ENCODE measurements at places on chromosomes 2 and 18.

GRCh38 chr2:18444806-18445205, 115.6 kb downstream of the RDH14 start:
- DNase-seq = no peak

GRCh38 chr2:209463226-209463625, 39.4 kb downstream of the MAP2 start:
- no peak for DNase-seq

DNA sequence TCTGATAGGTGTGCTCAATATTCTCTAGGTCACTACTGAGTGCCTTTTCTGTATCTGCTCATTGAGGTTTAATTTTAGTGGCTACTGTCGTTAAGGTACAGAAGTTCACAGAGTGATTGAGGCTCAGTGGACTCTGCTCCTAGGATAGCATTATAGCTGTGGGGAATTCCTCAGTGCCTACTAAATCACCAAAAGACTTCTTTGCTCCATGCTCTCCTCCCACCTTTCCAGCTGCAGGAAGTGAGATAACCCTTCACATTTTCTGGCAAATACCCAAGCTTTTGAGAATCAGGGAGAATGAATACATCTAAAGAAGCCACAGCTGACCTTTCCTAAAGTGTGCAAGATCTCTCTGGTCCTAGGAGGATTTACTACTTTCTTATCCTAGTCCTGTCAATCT, 95.2 kb upstream of the FSIP2 start:
- DNase-seq = no peak

DNA sequence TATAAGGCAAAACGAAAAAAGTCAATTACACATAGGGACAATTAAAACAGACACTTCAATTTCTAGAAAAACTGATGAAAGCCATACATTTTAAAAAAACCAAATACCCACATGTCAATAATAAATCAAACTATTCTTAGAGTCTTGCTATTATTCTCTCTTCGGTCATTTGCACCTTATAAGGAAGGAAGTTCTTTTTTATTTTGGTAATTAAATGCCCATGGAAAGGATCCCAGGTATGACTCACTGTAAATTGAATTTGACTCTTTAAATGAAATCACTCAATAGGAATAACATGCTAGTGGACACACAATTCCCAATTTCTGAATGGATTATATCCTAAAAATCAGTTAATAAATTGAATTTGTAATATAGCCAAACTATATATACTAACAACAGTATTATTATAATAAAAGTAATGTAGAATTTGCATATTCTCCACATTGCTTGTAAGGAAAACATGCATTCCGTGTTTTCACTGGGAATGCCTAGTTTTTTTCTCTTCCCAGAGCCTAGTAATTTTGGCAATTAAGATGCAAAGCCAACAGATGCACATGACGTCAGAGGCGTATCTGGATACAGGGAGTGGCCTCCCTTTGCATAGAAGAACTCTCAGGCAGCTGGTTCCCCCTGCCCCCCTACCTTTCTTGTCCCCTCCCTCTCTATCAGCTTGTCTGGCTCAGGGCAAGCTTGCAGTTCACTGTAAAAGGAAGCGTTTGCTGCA, 153.5 kb upstream of the PGAP1 start:
- no peak for DNase-seq

- DNase-seq = no peak
Observed at GRCh38 chr18:9860682-9861081, 25.1 kb upstream of the TXNDC2 start.

GRCh38 chr2:202495230-202495604, 119.1 kb downstream of the BMPR2 start:
- DNase-seq = no peak

DNA sequence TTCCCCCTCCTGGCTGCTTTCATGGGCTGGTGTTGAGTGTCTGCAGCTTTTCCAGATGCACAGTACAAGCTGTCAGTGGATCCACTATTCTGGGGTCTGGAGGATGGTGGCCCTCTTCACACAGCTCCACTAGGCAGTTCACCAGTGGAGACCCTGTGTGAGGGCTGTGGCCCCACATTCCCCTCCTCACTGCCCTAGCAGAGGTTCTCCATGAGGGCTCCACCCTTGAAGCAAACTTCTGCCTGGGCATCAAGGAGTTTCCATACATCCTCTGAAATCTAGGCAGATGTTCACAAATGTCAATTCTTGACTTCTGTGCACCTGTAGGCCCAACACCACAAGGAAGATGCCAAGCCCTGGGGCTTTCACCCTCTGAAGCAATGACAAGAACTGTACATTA, 1386.2 kb upstream of the ACVR2A start:
- DNase-seq = no peak

GRCh38 chr2:33216508-33217182, 259.8 kb upstream of the RASGRP3 start:
- no peak for DNase-seq

DNA sequence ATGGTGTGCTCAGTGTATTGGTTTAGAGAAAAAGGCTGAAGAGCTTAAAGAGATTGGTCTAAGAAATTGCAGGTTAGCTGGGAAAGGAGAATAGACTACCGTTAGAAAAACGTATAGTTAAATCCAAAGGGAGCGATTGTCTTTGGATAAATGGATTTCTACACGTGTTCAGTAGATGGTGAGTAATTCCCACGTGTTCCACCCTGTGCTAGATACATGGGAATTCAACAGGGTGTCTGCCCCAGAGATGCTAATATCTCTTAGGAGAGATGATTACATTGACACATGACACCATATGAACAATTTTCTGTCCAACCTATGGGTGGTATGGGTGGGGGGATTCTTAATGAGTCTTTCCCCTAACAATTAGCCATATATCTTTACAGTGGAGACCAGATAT, 99.8 kb downstream of the TDRD15 start:
- no peak for DNase-seq

GRCh38 chr2:85131116-85131515, 2.1 kb upstream of the TCF7L1 start:
- DNase-seq = no peak

DNA sequence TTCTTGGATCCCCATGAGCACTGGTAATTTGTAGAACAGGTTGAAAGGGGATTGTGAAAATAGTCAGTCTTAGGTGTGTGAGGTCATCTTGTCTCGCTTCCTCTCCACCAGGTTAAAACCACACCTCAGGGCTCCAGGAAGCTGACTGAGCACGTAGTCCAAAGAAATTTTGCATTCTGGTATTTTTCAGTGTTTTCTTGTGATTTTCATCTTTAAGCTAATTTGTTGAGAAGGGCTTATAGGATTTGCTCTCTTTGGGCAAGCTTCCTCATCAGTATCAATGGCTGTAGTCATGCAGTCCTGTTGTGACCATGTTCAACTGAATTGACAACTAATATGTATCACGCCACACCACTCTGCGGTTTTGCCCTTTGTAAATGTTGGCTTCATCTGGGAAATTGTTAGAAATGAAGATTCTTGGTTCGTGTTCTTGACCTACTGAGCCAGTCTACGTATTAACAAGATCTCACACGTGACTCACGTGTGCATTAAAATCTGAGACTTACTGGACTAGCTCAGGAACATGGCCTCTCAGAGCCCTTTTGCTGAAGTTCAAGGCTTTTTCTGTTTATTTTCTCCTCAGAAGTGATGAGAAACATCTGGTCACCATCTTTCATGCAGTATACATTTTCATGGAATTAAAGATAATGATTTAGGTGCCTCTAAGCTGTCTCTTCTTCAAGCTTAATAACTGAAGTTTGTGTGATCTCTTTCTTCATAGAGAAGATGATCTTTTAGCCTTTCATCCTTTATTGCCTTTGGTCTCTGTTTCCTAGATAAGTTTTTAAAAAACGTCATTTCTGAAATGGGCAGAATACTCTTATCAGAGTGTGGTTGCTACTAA, 32.8 kb downstream of the FMNL2 start:
- no peak for DNase-seq

DNA sequence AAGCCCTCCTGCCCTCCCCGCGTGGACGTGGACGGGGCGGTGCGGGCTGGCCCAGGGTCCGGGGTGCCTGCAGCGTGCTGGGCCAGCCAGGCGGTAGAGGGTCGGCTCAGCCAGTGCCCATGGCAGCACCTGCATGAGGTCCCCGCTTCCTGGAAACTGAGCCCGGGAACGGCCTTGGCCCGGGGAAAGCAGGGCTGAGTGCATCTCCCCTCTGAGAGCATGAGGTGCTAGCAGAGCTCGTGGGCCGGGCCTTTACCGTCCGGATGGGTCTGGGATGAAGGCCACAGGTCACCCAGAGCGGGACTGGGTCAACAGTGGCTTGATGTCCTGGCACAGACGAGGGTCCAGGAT, 39.8 kb downstream of the TSHZ1 start:
- DNase-seq = no peak

- no peak for DNase-seq
Observed at GRCh38 chr2:62964050-62964449, 86.6 kb upstream of the OTX1 start.

- DNase-seq = no peak
Observed at GRCh38 chr2:164069540-164069939, 333.7 kb upstream of the FIGN start.

DNA sequence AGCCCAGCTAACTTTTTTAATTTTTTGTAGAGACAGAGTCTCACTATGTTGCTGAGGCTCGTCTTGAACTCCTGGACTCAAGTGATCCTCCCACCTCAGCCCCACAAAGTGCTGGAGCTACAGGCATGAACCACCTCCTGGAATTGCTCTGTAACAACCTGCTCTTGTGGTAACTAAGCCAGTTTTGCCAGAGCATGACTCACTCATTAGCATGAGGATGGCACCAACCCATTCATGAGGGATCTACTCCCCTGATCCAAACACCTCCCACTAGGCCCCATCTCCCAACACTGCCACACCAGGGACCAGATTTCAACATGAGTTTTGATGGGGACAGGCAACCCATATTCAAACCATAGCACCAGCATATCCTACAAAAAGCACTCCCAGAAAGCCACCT, 348.9 kb upstream of the RAB12 start:
- no peak for DNase-seq

GRCh38 chr2:217415316-217415715, 555.5 kb upstream of the TNP1 start:
- no peak for DNase-seq

GRCh38 chr2:213740453-213740852, 456.2 kb downstream of the SPAG16 start:
- DNase-seq = no peak

- no peak for DNase-seq
Observed at GRCh38 chr2:222823183-222823930, 37.5 kb upstream of the ACSL3 start.

DNA sequence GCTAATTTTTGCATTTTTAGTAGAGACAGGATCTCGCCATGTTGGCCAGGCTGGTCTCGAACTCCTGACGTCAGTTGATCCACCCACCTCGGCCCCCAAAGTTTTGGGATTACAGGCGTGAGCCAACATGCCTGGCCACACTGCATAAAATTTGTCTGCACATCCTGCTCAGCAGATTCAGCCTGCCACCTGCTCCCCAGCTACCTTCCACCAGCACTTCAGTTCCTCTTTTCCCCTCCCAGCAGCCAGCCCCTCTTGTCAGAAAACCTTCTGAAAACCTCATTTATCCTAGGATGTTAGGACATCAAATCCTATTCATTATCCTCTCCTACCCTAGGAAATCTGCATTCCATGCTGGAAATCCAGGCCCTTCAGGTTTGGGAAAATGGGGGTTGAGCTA, 99.4 kb upstream of the STPG4 start:
- no peak for DNase-seq

DNA sequence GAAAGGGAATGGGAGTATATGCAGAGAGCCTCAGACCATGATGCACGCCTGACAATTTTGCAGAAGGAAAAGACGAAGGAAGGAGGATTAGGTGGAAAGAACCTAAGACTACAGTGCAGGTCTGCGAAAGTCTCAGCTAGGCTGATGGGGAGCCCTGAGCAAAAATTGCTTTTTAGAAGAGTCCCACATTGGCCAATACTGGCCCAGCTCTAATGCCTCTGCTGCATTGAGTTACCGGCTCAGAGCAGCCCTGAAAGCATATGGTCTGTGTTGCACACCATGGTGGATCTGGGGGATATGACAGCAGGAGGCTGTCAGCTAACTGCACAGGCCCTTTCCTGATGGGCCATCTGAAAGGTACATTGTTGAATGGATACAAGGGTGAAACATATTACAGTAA, 48.3 kb upstream of the CAVIN2 start:
- DNase-seq = no peak

DNA sequence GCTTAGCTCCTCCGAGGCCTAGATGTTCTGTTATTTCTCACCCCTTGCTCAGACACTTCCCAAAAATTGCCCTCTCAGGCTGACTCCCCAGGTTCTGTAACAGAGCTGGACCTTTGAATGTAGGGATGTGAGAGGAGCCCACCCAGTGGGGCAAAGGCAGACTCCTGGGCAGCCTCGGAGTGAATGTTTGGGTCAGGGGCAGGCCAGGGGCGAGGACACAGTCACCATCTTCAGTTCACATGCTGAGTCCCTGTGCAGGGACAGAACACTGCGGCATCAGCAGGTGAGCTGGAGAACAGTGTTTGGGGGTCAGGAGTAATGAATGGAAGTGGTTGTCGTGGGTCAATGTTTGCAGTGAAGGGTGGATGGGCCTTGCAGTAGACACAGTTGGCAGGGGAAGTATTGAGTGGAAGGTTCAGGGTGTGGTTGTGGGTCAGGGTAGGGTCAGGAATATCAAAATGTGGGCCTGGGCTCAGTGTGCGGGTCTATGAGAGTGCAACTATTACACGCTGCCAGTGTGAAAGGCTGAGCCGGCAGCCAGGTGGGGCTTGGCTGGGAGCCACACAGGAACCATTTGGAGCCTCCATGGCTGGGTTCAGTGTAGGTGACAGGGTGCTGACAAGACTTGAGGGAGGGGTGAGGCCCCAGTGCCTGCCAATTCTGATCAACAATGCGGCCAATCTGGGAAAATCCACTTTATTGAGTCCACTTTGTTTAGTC, 4.4 kb downstream of the IHH start:
- no peak for DNase-seq

DNA sequence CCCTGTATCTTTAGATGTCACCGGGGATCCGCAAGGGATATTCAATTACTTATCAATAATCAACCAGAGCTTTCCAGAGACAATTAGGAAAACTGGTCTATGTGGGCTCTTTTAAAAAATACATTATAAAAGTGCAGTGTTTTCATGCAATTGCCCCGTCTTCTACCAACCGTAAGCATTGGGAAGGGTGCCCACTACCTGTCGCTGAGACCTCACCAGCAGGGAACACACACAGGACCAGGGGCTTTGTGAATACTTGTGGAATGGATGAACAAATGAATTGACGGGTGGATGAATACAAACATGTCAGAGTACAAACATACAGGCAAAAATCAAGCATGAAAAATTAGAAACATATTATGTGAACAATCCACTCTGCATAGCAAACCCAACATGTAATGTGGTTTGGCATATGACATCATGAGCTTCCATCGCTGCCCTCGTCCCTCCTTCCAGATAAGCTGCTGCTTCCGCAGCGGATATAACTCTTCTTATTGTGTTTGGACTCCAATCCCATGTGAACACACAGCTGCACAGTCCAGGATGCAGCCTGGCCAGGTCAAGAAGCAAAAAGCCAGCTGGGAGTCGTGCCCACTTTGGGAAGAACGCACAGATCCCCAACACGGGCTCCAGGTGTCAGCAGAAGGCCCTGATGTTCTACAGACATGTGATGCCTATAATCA, 5.3 kb downstream of the FHL2 start:
- no peak for DNase-seq

Data from activated effector memory CD4-positive, alpha-beta T cell treated with anti-CD3 and anti-CD28 coated beads, Interleukin-2, amount 50 U/mL, for 16 hours (primary cell).